ENCODE measurements at places on chromosomes 5 and 9. TPM values are rescaled to one million over a fixed set of nuclear protein-coding genes. Genes with fewer than 3 reads are reported as not detected.

The NR4A3 gene
- total RNA-seq, result 26.7 TPM

- DNase-seq, result no peak
Measured at GRCh38 chr9:32424616-32425015, 40.2 kb downstream of the ACO1 start.

DNA sequence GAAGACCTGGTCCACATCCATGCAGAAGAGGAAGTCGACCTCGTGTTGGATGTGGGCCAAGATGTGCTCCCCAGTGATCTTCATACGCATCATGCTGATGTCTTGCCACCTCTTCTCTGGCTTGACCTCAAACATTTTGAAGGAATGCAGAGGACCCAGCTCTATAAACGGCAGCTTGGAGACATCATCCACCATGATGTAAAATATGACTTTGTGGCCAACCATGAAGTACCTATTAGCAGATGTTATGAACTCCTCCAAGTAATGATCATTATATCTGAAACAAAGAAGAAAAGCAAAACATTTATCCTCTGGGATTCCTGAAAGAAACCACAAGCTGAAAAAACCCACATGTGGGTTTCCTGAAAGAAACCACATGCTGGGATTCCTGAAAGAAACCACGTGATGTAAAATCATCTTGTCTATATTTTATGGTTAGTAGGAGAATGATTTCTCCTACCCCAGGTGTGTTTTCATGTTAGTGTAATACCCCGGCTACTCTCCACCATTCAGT is 52.3 kb downstream of the GGTA1 start:
- no peak for DNase-seq

DNA sequence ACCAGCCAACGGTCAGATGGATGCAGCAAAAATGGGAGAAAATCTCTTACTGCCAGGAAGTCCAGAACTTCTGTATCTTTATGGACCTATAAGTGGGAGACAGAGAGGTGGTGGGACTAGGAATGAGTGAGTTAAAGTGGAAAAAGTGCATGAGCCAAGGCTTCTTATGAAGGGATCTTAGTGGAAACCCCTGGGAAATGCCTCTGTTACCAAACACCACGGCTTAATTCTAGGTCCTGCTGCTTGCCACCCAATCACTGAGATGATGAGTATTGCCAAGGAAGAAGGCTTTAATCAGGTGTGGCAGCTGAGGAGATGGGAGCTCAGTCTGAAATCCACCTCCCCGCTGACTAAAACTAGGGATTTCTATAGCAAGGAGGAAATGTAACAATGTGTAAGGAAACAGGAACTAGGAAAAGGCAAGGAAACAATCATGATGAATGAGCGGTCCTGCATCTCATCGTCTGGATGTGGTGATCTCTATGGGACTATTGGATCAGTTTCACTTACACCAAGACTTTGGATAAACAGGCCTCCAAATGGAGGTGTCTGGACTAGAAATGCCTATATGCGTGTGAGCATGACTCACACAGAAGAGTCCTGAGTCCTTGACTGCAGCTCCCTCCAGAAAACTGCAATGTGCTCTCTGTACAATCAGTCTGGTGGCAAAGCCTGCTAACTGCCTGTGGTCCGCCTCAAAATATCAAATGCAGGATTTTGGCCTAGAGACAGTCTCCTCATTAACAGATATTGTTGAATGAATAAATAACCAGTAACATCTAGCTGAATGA is 98.2 kb upstream of the PRR16 start:
- DNase-seq, result no peak

DNA sequence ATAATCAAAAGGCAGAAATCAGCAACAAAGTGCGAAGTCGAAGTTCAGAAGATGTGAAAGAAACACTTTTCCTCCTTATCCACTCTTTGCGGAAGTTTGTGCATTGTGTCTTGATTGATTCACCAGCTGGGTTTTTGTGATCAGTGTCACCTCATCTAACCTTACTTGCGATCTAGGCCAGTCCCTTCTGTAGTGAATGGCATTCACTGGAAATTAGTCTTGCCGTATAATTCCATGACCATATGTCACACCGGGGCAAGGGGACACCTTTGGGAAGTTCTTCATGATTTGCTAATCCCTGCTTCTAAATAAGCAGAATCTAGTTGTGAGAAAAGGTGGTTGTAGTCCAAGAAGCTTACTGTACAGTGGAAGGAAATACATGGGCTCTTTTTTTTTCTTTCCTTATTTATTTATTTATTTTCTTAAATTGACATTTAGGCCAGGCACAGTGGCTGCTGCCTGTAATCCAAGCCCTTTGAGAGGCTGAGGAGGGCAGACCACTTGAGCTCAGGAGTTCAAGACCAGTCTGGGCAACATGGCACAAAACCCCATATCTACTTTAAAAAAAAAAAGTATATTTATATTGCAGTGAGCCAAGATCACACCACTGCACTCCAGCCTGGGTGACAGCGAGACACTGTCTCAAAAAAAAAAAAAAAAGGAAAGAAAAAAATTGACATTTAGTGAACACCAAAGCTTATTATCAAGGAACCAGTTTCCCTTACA is 7.8 kb downstream of the RAI14 start:
- DNase-seq, result no peak

DNA sequence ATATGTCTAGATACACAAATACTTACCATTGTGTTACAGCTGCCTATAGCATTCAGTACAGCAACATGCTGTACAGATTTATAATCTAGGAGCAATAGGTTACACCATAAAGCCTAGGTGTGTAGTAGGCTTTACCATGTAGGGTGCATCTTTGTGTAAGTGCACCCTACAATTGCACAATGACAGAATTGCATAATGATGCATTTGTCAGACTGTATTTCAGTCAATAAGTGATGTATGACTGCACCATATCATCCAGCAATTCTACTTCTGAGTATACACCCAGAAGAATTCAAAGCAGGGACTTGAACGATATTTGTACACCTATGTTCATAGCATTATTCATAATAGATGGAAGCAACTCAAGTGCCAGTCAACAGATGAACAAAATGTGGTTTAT is 100.4 kb upstream of the SLC44A1 start:
- no peak for DNase-seq

GRCh38 chr5:179225387-179225786 is 119.9 kb downstream of the ADAMTS2 start:
- no peak for DNase-seq

- no peak for DNase-seq
Measured at GRCh38 chr9:134547161-134548100, 94.2 kb upstream of the COL5A1 start.

GRCh38 chr5:78720227-78720985 is 71.8 kb upstream of the LHFPL2 start:
- no peak for DNase-seq

The TLE1 gene
- total RNA-seq, result 0.07 TPM

GRCh38 chr9:126117158-126117425 is 209.5 kb upstream of the MVB12B start:
- DNase-seq, result no peak

DNA sequence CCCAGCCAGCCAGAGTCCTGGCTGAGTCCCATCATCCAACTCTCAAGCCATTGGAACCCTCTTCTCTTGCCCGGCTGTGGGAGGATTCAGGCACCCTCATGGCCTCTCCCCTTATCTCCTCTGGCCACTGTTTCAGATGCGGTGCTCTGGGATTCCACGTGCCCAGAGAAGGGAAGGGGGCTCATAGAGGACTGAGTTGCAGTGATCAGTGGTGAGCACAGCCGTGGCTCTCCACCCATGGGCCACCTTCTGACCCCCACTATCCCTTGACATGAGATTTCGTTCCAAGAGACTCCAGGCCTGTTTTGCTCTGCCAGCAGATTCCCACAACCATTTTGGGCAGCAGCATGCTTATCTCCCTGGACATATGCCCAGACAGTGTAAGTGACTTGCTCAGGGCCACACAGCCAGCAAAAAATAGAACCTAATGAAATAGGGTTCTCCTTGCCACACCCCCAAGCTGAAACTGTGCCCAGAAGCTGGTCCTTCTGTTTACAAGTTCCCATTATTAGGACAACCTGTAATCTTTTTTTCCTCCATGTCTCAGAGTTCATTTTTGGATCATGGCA is 2.7 kb downstream of the GPX3 start:
- no peak for DNase-seq

DNA sequence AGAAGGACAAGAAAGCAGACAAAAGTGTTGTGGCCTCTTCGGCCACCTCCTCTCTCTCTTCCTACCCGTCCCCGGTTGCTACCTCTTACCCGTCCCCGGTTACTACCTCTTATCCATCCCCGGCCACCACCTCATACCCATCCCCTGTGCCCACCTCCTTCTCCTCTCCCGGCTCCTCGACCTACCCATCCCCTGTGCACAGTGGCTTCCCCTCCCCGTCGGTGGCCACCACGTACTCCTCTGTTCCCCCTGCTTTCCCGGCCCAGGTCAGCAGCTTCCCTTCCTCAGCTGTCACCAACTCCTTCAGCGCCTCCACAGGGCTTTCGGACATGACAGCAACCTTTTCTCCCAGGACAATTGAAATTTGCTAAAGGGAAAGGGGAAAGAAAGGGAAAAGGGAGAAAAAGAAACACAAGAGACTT is 2.4 kb downstream of the EGR1 start:
- DNase-seq, result no peak

DNA sequence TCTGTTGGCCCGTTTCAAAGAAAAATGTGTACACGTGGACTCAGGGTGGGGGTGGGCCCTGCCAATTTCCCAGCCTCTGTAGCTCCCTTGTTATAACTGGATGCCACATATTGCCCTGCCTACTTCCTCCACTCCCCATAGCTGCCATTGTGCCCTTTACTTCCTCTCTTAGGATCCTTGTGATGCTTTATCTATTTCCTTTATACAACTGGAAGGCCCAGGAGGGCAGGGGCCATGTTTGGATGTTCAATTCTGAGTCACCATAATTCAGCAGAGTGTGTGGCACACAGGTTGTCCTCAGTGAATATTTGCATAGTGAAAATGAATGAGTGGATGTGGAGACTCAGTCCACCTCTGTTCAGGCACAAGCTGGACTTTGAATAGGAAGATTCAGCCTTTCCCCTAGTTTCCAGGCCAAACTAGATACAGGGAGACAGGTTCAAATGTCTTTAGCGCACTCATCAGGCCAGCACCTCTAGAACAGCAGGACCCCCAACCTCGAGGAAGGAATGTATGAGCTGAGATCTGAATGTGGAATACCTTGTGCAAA is 10.6 kb upstream of the FEM1C start:
- no peak for DNase-seq

The PCDHB3 gene
- not detected for total RNA-seq

DNA sequence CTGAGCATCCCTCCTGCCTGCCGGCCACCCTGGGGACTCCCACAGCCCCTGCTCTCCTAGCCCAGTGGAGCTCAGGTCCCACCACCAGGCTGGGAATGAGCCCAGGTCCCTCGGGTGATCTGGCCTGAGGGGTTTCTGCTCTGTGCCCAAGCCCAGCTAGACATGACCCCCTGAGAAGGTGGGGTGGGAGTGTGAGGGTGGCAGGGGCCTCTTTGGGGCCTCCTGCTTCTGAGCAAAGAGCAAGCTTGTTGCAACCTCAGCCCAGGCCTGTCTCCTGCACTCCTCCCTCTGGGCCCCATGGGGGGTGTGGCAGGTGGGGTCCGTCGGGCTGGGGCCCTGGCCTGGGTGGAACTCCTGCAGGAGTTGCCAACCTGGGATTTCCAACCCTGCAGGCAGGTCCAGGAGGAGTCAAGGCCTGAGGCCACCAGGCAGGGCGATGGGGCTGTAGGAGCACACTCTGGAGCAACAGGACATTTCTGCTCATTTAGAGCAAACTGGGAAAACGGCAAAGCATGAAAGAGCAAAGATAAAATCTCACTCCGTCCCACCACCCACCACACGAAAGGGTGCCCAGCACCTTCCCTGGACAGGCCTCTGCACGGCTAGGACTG is 11.4 kb upstream of the NRARP start:
- no peak for DNase-seq

The ATP10B gene
- total RNA-seq, result not detected

- DNase-seq, result no peak
Measured at GRCh38 chr5:40879163-40879942, 29.9 kb upstream of the C7 start.

All from activated CD4-positive, alpha-beta T cell treated with anti-CD3 and anti-CD28 coated beads for 36 hours (primary cell).